Activated CD8-positive, alpha-beta memory T cell treated with anti-CD3 and anti-CD28 coated beads, Interleukin-2, amount 10 ng/mL, durations not matched to agents 7 days and 5 days (primary cell): ENCODE measurements at places on chromosomes 16 and 17. TPM values are rescaled to one million over a fixed set of nuclear protein-coding genes. Genes with fewer than 3 reads are reported as not detected.

- H3K4me3 ChIP-seq: no peak overlapping the region
- no peak for DNase-seq
- peaks cover 3% of the 10 kb centered on the region for H3K4me1 ChIP-seq
- H3K36me3 ChIP-seq: peaks cover 6% of the 10 kb centered on the region
Measured at GRCh38 chr16:1818204-1818872, 8.3 kb downstream of the HAGH start.

DNA sequence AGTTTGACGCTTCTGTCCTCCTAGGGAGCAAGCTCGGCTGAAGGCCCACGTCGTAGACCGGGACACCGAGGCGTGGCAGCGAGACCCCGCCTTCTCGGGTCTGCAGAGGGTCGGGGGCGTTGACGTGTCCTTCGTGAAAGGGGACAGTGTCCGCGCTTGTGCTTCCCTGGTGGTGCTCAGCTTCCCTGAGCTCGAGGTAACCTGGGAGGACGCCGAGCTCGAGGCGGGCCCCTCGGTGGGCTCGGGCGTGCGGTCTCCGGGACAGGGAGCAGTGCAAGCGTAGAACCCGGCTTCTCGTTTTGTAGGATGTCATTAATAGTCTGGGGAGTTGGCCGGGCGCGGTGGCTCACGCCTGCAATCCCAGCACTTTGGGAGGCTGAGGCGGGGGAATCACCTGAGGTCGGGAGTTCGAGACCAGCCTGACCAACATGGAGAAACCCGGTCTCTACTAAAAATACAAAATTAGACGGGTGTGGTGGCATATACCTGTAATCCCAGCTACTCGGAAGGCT lies 715 bp downstream of the ENDOV start:
- H3K4me1 ChIP-seq: peaks cover 17% of the 10 kb centered on the region
- H3K4me3 ChIP-seq: peak overlapping the region; percentile 80
- peaks cover 32% of the 10 kb centered on the region for H3K27me3 ChIP-seq

DNA sequence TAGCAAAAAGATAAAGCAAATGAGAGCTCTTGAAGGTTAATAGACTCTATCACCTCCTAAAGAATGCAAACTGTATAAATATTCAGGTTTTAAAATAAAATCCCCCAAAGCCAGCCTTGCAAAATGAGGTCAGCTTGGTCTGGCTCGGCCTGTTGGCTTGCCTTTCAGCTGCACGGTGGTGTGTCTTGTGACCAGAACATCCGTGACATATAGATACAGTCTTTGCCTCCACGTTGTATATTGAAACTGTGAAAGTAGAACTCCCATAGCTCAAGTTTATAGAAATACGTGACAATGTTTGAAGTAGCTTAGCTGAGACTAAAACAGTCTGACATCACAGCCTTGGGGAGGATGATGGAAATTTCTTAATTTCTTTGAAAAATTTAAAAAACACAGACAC lies 236.6 kb upstream of the MYOCD start:
- no peaks in the 10 kb centered on the region for H3K4me1 ChIP-seq
- H3K36me3 ChIP-seq: no peaks in the 10 kb centered on the region

DNA sequence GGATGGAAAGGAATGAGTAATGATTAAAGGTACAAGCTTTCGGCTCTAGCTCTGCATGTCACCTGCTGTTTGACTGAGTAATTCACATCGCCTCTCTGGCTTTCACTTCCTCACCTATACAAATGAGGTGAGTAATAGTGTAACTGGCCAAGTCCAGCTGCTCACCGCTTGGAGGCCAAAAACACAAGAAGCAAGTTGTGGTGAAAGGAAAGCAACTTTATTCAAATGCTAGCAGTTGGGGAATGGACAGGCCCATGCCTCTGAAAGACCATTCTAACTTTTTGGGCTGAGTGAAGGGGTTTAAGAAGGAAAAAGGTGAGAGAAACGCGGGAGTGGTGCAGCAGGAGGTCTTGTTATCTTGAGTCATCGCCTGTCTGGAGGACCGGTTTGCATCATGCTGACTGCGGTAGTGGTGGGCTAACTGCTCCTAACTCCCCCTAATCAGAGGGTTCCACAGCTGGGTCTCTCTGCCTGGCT lies 45.7 kb upstream of the CSNK2A2 start:
- H3K4me1 ChIP-seq: peaks cover 13% of the 10 kb centered on the region
- peak; percentile 59 for DNase-seq
- no peaks in the 10 kb centered on the region for H3K36me3 ChIP-seq
- H3K27me3 ChIP-seq: peaks cover 43% of the 10 kb centered on the region
- no peak overlapping the region for H3K27ac ChIP-seq

The SSTR5 gene
- not detected for total RNA-seq

DNA sequence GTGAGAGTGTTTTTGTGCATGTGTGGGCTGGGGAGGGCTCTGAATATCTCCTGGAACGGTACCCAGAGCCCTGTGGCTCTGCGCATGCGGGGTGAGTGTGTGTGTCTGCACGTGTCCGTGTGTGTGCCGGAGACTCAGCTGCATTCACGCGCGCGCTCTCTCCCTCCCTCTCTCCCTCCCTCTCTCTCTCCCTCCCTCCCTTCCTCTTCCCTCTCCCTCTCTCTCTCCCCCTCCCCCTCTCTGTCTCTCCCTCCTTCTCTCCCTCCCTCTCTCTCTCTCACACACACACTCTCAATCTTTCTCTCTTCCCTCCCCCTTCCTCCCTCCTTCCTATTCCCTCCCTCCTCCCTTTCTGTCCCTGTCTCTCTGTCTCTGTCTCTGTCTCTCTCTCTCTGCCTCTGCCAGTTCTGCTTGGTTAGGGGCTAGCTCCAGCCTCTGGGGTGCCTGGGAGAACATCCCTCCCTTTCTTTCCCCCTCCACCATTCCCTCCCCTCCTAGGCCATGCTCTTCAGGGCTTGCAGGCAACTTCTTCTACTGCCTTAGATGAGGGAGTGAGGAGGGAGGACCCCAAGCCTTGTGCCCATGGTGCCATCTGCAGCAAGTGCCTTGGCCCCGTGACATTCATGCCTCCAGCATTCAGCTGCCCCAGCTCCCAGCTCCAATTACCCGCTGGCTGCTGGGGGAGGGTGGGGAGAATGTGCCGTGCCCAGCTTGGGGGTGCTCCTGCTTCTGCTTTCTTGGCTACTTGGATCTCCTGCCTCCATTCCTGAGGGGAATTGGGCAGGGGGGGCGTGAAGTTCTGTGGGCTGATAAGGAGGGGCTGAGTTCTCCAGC lies 6.4 kb downstream of the THRA start:
- H3K4me3 ChIP-seq: peak overlapping the region; percentile 81
- H3K27me3 ChIP-seq: peaks cover 1% of the 10 kb centered on the region
- peaks cover 33% of the 10 kb centered on the region for H3K4me1 ChIP-seq
- H3K36me3 ChIP-seq: no peaks in the 10 kb centered on the region
- H3K27ac ChIP-seq: peak overlapping the region; percentile 89
- peak; percentile 84 for DNase-seq

DNA sequence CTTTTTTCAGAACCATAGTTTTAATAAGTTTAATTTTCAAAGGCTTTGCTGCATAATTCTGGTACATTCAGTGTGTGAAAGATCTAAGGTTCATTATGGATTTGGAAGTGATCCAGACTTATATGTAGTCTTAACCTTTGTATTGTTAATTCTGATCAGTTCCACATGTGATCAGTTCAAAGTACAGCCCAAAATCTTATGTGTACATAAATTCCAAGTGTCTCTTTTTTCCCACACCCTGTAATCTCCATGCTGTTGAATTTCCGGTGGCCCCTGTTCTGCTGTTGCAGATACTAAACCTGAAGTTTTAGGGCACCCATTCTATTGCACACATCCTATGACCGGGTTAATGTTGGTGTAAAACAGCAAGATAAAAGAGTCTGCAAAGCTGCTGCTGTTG lies 1147.5 kb upstream of the CDH8 start:
- H3K4me3 ChIP-seq: no peak overlapping the region
- H3K27me3 ChIP-seq: no peaks in the 10 kb centered on the region
- H3K36me3 ChIP-seq: no peaks in the 10 kb centered on the region
- no peak for DNase-seq
- no peaks in the 10 kb centered on the region for H3K4me1 ChIP-seq
- H3K27ac ChIP-seq: no peak overlapping the region

- no peak overlapping the region for H3K27ac ChIP-seq
- H3K4me1 ChIP-seq: peaks cover 34% of the 10 kb centered on the region
- H3K27me3 ChIP-seq: no peaks in the 10 kb centered on the region
- no peak overlapping the region for H3K4me3 ChIP-seq
- no peak for DNase-seq
Measured at GRCh38 chr17:59899099-59899498, 6.2 kb downstream of the RPS6KB1 start.

The CD300LF gene
- not detected for total RNA-seq

The TMEM208 gene
- total RNA-seq: 32.3 TPM

GRCh38 chr16:51638339-51639135 lies 487.5 kb upstream of the SALL1 start:
- no peak for DNase-seq
- H3K36me3 ChIP-seq: no peaks in the 10 kb centered on the region
- H3K27ac ChIP-seq: no peak overlapping the region

The KRTAP9-2 gene
- not detected for total RNA-seq

DNA sequence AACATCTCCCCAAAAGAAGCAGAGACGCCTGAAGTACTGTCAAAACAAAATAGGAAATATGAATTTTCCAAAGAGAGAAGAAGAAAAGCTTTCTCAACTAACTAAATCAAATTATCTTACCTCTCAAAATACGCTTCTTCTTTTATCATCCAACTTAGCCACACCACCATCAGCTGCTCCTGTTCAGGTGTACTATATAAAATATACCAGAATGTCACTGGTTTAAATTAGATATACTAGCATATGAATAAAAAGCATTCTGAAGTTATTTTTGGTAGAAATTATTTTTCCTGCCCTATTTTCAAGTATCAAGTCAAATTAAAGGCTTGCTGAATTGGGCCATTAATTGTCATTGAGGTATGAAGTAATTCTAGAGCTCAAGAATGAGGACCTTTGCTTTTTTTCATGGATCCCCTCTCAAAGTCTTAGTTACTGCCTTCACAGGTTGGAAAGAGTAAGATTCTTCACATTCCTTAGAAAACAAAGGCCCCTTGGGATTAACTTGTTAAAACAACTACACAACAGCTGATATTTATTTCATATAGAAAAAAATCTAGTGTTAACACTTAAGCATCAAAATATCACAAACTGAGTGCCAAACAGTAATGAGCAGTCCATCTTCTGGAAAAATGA lies 30.1 kb downstream of the INTS2 start:
- DNase-seq: no peak
- H3K27ac ChIP-seq: no peak overlapping the region
- H3K4me3 ChIP-seq: no peak overlapping the region

- no peak for DNase-seq
- peaks cover 61% of the 10 kb centered on the region for H3K4me1 ChIP-seq
- H3K27me3 ChIP-seq: no peaks in the 10 kb centered on the region
- no peak overlapping the region for H3K4me3 ChIP-seq
- peaks cover 16% of the 10 kb centered on the region for H3K36me3 ChIP-seq
Measured at GRCh38 chr17:66524877-66525276, 222.5 kb downstream of the PRKCA start.

GRCh38 chr16:50354629-50355456 lies 13.9 kb downstream of the BRD7 start:
- no peak overlapping the region for H3K4me3 ChIP-seq
- H3K27me3 ChIP-seq: no peaks in the 10 kb centered on the region

- DNase-seq: no peak
- H3K27me3 ChIP-seq: peaks cover 8% of the 10 kb centered on the region
- H3K27ac ChIP-seq: no peak overlapping the region
- H3K4me1 ChIP-seq: peaks cover 7% of the 10 kb centered on the region
- H3K36me3 ChIP-seq: no peaks in the 10 kb centered on the region
Measured at GRCh38 chr17:65208717-65209116, 71.5 kb downstream of the RGS9 start.

The PRRT2 gene
- total RNA-seq: 0.85 TPM

GRCh38 chr17:61806936-61807335 lies 56.4 kb downstream of the BRIP1 start:
- no peaks in the 10 kb centered on the region for H3K27me3 ChIP-seq
- peak overlapping the region; percentile 40 for H3K27ac ChIP-seq

GRCh38 chr17:35560703-35561102 lies at the start of gene SLFN14:
SLFN14 (minus strand) TSS chr17:35560819; CDS start chr17:35558062, 2,757 bp downstream.
- no peak for DNase-seq
- peaks cover 36% of the 10 kb centered on the region for H3K27me3 ChIP-seq
- H3K4me1 ChIP-seq: peaks cover 2% of the 10 kb centered on the region

The TMEM94 gene
- 106 TPM for total RNA-seq

DNA sequence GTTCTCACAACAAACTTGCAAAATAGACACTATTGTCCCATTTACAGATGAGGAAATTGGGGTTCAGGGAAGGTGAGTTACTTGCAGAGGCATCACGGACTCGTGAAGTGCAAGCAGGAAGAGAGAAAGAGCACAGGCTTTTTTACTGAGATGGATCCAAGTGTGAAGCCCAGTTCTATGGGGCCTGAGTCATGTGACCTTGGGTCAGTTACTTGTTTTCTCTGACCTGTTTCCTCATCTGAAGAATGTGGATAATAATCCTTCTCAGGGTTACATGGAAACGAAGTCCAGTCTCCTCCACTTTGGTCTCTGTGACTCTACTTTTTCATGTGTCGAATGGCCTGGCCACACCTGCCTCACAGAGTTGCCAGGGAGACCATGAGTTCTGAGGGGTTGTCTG lies 134.4 kb downstream of the SPACA3 start:
- no peak for DNase-seq
- no peaks in the 10 kb centered on the region for H3K4me1 ChIP-seq
- no peak overlapping the region for H3K27ac ChIP-seq
- H3K4me3 ChIP-seq: no peak overlapping the region
- peaks cover 16% of the 10 kb centered on the region for H3K27me3 ChIP-seq

DNA sequence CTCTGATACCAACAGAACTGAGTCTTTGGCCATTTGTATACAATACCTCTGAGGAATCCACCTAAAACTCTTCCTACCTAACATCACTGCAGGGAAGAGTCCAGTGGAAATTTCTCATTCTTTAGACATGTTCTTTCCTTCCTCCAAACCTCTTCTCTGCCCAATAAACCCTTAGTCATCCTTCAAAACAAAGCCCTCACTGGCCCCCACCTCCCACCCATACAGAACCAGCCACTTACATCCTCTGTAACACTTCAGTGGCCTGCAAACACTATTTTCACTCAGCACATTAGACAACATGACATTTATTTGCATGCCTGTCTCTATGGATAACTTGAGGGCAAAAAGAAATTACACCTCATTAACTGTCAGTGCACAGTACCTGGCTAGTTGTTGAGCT lies 200.3 kb upstream of the NOG start:
- DNase-seq: no peak
- H3K36me3 ChIP-seq: no peaks in the 10 kb centered on the region
- no peak overlapping the region for H3K4me3 ChIP-seq
- H3K27ac ChIP-seq: no peak overlapping the region
- no peaks in the 10 kb centered on the region for H3K4me1 ChIP-seq
- H3K27me3 ChIP-seq: no peaks in the 10 kb centered on the region

GRCh38 chr17:17696882-17697633 lies 15.8 kb downstream of the RAI1 start:
- H3K4me1 ChIP-seq: peaks cover 35% of the 10 kb centered on the region
- H3K36me3 ChIP-seq: no peaks in the 10 kb centered on the region
- H3K4me3 ChIP-seq: no peak overlapping the region
- no peaks in the 10 kb centered on the region for H3K27me3 ChIP-seq
- H3K27ac ChIP-seq: no peak overlapping the region

GRCh38 chr16:48444574-48444973 lies 59.4 kb upstream of the SIAH1 start:
- H3K27ac ChIP-seq: no peak overlapping the region
- no peaks in the 10 kb centered on the region for H3K36me3 ChIP-seq
- no peak overlapping the region for H3K4me3 ChIP-seq
- H3K27me3 ChIP-seq: peaks cover 13% of the 10 kb centered on the region
- DNase-seq: no peak
